ENCODE measurements at places on chromosomes 6 and 20.

DNA sequence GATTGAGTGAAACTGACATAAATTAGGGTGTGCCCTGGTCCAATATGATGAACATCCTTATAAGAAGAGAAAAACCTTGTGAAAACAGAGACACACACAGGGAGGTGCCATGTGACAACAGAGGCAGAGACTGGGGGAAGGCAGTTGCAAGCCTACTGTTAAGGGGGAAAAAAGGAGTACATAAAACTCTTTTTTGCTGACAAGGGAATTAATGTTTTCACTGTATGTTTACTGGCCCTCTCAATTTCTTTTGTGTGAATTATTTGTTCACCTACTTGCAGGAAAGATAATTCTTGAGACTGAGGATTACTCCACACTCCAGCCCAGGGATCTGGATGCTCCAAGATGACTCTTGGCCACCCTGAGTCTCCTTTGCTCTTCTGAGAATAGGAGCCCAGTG is 12.1 kb upstream of the NRSN1 start:
- no peak for DNase-seq

DNA sequence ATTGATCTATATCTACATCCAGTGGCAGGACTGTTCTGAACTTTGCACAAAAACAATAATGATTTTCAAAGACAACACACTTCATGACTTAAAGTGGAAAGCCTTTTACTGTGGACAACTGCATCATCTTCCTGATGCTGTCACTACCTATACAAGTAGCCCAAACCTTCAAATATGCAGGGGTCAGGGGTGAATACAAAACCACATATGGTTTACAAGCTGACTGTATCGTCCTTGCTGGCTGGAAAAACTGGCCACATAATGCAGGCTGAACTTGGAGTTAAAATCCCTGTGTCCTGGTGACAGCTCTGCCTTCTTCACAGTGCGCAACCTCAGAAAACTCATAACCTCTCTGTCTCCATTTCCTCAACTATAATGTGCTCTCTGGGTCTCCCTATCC is 128.9 kb downstream of the GMDS start:
- DNase-seq, result no peak

- no peak for DNase-seq
Measured at GRCh38 chr6:108559884-108560462, 744 bp upstream of the FOXO3 start.

- no peak for DNase-seq
Measured at GRCh38 chr20:796921-797320, 28.6 kb upstream of the SLC52A3 start.

DNA sequence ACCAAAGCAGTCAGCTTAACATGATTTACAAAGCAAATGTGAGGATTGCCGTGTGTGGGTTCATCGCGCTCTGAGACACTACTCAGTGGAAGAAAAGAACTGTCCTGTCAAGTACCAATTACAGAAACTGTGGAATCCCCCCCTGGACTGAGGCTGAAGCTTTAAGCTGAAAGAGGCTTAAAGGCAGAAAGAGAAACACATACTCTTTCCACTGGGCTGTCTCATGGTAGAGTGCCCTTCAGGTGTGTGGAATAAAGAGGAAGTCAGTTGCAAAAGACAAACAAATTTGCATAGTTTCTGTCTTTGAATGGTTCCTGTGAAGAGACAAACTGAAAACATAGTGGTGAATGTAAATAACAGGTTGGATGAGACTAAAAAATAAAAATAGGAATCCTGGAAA is 560.4 kb upstream of the SYNCRIP start:
- DNase-seq, result no peak

- DNase-seq, result no peak
Measured at GRCh38 chr6:125534430-125535263, 214.8 kb upstream of the HEY2 start.

GRCh38 chr20:49460916-49461315 is 21.6 kb downstream of the KCNB1 start:
- DNase-seq, result no peak

DNA sequence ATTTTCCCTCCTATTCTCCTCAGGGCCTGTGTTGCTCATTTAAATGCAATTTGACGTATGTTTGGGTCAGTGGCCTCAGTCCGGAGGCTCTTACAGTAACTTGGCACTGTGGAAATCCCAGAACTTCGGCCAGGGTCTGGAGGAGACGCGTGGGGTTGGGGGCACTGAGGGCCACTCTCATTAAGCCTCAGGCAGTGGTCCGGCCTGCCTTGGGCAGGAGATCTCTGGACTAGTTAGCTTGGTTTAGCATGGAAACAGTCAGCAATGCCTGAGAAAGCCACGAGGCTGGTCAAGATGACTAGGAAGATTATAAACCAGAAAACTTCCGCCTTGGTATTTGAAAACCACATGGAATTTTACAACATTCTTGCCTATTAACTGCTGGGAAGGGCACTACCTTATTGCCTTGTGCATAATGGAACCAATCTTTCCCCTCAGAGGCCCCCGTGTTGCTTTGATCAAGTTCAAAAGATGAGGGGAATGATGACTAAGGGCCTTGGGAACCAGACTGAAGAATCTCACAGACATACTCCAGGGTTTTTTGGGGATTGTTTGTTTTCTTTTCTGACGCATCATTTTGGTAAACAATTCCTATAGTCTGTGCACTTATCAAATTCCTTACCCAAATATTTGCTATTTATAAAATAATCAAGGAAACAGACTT is 206.0 kb upstream of the PREP start:
- no peak for DNase-seq

DNA sequence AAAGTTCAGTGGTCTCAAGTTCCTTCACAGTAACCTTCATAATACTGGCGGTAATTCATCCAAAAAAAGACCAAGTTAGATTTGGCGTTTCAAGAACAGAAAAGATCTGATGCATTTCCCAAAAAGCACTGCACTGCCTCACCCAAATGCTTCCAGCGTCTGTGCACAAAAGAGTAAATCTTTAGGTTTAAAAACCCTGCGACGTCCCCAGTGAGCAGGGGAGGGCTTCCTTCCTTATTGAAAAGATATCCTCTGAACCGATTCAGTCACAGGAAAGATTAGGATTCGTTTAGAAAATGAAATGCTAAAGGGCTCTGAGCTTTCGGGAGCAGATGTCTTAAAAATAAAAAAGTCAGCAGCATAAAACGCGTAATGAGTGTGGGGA is 654 bp downstream of the TBC1D7 start:
- no peak for DNase-seq

DNA sequence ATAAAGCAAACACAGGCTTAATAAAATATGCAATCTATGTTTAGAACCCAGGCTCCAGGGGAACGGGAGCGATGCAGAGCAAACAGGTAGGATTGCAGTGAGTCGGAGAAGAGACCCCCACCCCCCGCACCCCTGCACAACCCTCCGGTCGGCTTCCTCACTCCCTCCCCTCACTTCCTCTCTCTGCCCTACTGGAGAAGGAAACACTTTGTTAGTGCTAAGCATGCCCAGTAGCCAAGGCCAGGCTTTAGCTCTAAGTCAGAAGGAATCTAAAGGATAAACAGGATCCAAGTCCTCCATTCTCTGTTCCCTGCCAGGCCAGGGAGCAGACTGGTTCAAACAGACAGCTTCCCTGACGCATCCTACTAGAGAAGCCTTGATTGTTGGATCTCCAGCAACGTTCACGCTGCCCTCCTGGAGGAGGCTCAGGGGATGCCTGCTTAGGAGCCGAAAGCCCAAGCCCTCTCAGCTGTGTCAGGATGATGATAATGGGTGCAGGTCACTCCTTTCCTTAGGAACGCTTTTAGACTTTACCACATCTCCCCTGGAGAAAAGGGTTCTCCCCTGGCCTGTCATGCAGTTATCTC is 14.7 kb downstream of the FOXQ1 start:
- no peak for DNase-seq

- DNase-seq, result no peak
Measured at GRCh38 chr20:47438464-47439381, 63.0 kb upstream of the NCOA3 start.

- no peak for DNase-seq
Measured at GRCh38 chr6:15551798-15552197, 111.0 kb downstream of the DTNBP1 start.

- no peak for DNase-seq
Measured at GRCh38 chr6:130063806-130064205, 45.4 kb downstream of the L3MBTL3 start.

DNA sequence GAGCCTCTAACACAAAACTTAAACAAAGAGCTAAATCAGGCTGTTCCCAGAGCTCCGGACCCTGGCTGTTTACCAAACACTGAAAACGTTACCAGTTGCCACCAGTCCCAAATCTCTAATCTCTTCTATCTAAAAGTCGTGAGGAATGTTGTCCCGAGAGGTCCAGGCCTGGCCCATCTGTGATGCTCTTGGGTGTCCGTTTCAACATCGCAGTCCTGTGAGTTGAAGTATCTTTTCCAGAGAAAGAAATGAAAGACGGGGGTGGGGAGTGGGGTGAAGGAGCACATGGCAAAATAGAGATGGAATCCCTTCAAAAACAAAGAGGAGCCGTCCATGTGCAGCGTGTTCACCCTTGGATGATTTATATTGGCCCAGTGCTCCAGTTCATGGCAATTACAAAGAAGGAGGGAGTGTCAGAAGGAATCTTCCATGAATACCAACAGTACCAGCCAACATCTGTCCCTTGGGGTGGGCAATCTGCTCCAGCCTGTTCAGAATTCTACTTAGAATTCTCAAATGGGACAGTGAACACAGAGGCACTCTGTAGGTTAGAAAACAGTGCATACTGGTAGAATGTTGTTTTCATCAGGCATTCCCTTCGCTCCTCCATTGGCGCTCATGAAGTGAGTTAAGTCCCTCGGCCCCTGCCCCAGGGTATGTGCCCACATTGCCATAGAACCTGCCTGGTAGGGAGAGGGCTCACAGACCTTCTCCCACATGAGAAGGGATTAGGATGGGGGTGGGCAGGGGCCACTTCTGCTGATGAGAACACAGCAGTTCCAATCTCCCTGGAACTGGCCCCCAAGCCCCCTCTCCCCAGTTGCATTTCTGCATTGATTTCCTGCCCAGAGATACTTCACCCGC is 112.1 kb downstream of the LY86 start:
- no peak for DNase-seq

DNA sequence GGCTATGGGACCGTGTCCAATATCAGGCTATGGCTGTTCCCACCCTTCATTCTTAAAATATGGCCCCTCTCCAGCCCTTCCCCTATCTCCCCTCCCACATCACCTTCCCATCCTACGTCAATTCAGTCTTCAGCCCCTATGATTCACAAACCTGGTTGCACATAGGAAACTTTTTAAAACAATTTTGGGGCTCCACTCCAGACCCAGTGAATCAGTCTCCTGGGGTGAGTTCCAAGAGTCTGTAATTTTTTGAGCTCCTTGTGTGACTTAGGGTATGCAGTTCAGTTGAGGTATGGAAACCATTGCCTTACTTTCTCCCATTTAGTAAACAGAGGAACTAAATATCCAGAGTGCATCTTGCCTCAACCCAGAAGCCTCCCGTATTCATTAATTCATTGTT is 5.5 kb downstream of the HNF4A start:
- DNase-seq, result no peak

DNA sequence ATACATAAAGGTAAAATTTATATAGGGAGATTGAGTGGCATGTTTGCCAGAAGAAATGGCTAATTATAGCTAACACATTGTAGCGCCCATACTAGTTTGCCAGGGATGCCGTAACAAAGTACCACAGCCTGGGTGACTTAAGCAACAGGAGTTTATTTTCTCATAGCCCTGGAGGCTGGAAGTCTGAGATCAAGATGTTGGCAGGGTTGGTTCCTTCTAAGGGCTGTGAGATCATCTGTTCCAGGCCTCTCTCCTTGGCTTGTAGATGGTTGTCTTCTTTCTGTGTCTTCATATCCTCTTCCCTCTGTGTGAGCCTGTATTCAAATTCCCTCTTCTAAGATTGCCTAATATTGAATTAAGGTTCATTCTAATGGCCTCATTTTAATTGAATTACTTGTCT is 417.5 kb upstream of the OPRM1 start:
- DNase-seq, result no peak

- no peak for DNase-seq
Measured at GRCh38 chr20:47273591-47274235, 82.8 kb downstream of the ZMYND8 start.

- no peak for DNase-seq
Measured at GRCh38 chr6:133835901-133836300, 53.0 kb upstream of the TCF21 start.

DNA sequence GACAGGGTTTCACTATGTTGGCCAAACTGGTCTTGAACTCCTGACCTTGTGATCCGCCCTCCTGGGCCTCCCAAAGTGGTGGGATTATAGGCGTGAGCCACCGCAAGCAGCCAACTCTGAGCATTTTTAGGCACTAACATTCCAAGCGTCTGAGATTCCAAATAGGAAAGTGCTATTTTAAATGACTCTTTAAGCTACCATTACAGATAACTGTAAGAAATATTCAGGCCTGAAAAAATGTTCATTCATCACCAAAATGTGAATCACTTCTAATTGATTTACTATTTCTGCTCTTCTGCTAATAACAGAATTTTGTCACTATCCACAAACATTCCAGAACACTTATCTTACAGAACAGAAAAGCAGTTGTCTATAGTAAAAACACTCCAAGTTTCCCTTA is 106.5 kb downstream of the BACH2 start:
- DNase-seq, result no peak

GRCh38 chr6:15451738-15452137 is 205.9 kb downstream of the JARID2 start:
- no peak for DNase-seq

DNA sequence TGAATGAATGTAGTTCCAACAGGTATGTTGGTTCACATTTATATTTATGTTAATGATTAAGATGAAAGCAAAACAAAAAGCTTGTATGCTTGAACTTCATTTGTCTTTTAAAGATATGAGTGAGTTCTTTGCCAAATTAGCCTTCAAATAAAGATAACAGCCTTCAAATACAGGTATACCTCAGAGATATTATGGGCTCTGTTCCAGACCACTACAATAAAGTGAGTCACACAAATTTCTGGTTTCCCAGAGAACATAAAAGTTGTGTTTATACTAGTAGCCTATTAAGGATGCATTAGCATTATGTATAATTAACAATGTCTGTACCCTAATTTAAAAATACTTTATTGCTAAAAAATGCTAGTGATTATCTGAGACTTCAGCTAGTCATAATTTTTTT is 245.3 kb upstream of the MAN1A1 start:
- DNase-seq, result no peak

DNA sequence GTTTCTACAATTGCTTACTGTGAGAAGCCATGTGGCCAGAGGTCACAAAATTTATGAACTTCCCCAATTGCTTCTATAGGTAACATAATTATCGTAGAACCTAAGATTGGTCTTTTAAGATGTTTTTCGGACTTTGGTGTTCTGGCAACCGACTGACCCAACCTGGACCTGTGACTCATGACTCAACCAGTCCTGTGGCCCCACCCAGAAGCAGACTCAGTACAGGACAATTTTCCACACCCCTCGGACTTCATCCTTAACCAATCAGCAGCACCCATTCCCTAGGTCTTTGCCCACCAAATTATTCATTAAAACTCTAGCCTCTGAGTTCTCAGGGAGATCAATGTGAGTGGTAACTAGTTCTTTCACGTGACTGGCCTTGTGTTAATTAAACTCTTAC is 26.4 kb upstream of the AKAP12 start:
- DNase-seq, result no peak

DNA sequence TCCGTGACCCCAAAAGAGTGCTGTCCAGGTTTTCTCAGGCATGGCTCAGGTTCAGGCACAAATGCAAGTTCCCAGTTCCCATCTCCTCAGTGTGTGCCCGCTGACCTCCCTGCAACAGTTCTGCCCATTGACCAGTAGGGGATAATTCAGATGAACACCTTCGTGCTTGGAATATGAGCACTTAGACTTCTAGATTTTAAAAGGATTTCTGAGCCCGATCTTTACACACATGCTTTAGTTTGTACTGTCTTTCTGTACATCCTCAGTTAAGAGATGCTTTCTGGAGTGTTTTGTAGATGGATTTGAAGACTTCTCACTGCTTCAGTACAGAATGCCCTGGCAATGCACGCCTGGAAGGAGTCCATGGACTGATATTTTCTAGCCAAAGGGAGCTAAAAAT is 239.6 kb upstream of the PLCB4 start:
- DNase-seq, result no peak
